Left cardiac atrium (tissue), 4 donors: ENCODE measurements at places on chromosomes 7 and 10. TPM values are rescaled to one million over a fixed set of nuclear protein-coding genes. Genes with fewer than 3 reads are reported as not detected.

GRCh38 chr7:88480896-88481295, 174.2 kb upstream of the STEAP4 start:
- DNase-seq: peak; percentile 24

DNA sequence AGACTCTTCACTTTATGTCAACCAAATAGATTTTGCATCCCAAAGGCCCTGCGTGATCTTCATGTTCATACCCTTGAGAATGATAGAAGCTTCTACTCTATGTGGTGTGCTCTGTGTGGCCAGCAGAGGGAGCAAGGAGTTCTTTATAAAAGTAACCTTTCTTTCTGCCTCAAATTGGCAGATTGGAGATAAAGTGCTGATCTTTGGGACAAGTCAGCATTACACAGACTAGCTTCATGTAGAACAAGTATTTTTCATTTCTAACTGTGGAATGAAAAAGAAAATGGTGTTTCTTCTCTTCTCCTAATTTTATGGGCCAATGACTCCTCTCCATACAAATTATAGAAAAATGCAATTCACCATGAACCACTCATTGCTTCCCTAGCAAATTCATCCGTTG, 1214.1 kb downstream of the SORCS1 start:
- DNase-seq: peak; percentile 54

DNA sequence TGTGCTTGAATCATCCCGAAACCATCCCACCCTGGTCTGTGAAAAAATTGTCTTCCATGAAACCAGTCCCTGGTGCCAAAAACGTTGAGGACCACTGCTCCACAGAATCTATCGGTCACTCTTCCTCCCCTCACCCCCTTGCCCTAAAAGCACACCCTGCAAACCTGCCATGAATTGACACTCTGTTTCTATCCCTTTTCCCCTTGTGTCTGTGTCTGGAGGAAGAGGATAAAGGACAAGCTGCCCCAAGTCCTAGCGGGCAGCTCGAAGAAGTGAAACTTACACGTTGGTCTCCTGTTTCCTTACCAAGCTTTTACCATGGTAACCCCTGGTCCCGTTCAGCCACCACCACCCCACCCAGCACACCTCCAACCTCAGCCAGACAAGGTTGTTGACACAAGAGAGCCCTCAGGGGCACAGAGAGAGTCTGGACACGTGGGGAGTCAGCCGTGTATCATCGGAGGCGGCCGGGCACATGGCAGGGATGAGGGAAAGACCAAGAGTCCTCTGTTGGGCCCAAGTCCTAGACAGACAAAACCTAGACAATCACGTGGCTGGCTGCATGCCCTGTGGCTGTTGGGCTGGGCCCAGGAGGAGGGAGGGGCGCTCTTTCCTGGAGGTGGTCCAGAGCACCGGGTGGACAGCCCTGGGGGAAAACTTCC, 784 bp upstream of the SERPINE1 start:
- peak; percentile 89 for DNase-seq

GRCh38 chr7:131900785-131901287, 344.4 kb upstream of the PODXL start:
- no peak for DNase-seq

GRCh38 chr7:45163692-45164052, 6.1 kb downstream of the RAMP3 start:
- no peak for DNase-seq

DNA sequence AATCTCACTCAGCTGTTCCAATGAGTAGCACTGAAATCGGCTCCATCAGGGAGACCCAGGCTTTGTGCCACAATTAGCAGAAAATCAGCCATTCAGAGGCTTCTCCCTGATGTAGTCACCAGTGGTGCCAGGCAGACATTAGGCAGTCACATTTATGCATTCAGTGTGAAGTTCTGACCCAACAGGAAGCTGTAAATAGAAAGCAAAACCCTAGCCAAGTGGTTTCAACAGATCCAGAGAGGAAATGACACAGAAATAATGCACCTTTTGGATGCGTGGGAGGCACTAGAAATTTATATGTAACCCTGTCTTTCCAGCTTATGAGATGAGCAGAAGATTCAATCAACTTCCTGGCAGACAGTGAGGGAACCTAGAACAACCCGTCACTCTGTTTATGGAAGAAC, 186.4 kb downstream of the PDE1C start:
- DNase-seq: no peak

DNA sequence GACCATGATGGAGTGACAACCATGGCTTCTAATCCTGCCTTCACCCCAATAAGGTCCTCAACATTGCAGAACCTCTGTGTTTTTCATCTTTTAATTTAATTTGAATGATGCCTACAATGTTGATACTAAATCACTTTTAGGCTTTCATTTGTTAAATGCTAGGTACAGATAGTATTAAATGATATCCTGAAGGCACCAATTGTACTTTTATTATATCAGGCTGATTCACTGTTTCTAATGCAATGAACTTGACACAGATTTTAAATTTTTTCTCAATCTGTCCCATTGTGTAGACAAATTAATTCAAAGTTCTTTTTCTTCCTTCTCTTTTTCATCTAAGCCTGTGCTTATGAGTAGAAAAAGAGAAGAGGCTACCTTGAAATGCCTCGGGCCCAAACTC, 5.2 kb downstream of the EPDR1 start:
- DNase-seq: no peak

GRCh38 chr10:88672041-88672440, 7.8 kb downstream of the LIPF start:
- DNase-seq: no peak

DNA sequence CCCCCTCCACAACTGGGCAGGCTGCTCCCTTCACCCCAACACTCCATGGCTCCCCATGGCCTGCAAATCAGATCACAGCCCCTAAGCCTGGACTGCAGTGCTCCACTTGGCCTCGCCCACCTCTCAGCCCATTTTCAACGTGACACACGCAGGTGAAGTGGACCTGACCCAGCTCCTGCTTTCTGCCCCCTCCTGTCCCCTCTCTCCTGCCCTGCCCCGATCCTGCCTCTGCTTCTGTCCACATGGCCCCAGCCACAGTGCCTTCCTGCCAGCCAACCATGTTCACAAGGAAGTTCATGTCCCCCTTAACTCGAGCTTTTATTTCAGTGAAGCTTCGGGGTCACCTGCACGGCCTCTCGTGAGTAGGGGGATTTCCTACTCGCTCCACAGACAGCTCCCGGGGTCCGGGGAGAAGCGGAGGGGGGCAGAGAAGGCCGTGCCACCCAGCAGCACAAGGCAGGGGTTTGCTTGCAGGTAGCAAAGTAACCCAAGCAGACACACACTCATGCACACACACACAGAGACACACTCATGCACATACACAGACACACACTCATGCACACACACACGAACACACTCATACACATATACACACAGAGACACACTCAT, 537.5 kb downstream of the DNAJB6 start:
- DNase-seq: no peak

DNA sequence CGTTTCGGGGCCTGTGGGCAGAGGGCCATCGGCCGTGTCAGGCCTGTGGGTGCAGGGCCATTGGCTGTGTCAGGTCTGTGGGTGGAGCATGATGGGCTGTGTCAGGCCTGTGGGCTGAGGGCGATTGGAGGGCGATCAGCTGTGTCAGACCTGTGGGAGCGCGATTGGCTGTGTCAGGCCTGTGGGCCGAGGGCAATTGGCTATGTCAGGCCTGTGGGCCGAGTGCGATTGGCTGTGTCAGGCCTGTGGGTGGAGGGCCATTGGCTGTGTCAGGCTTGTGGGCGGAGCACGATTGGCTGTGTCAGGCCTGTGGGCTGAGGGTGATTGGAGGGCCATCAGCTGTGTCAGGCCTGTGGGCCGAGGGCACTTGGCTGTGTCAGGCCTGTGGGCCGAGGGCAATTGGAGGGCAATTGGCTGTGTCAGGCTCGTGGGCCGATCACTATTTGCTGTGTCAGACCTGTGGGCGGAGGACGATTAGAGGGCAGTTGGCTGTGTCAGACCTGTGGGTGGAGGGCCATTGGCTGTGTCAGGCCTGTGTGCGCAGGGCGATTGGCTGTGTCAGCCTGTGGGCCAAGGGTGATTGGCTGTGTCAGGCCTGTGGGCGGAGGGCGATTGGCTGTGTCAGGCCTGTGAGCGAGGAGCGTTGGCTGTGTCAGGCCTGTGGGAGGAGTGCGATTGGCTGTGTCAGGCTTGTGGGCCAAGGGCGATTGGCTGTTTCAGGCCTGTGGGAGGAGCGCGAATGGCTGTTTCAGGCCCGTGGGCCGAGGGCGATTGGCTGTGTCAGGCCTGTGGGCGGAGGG, 54.1 kb downstream of the DYNC2I1 start:
- no peak for DNase-seq

- no peak for DNase-seq
These were observed 63.6 kb downstream of the ARID5B start for GRCh38 chr10:61964949-61965702.

GRCh38 chr7:11252705-11253272, 279.1 kb downstream of the PHF14 start:
- no peak for DNase-seq

DNA sequence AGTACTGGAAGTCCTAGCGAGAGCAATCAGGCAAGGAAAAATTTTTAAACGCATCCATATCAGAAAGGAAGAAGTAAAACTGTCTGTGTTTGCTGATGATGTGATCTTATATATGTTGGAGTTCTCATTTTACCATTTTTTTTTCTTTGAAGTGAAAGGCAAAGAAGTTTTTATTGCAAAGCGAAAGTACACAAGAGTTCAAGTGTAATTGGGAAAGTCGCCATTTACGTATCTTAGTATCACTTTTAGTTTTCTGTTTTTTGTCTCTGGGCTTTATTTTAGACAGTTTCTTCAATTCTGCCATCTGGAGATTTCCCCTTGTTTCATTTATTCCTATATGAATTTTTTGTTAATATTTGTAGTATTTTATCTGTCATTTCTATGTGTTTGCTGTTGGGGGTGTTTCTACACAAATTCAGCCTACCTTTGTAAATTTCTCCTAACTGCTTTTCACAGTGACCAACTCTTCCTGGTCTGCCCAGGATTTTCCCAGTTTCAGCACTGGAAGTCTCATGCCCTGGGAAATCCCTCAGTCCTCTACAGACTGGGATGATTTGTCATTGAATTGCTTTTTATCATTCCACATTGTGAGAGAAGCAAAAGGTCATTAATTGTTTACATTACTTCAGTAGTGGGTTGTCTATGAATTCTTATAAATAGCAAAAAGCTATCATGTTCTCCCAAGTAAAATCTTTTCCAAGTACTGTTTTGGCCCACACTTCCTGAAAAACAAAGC, 23.2 kb downstream of the BET1 start:
- no peak for DNase-seq

GRCh38 chr7:112869111-112869774, 79.0 kb upstream of the TMEM168 start:
- DNase-seq: no peak

DNA sequence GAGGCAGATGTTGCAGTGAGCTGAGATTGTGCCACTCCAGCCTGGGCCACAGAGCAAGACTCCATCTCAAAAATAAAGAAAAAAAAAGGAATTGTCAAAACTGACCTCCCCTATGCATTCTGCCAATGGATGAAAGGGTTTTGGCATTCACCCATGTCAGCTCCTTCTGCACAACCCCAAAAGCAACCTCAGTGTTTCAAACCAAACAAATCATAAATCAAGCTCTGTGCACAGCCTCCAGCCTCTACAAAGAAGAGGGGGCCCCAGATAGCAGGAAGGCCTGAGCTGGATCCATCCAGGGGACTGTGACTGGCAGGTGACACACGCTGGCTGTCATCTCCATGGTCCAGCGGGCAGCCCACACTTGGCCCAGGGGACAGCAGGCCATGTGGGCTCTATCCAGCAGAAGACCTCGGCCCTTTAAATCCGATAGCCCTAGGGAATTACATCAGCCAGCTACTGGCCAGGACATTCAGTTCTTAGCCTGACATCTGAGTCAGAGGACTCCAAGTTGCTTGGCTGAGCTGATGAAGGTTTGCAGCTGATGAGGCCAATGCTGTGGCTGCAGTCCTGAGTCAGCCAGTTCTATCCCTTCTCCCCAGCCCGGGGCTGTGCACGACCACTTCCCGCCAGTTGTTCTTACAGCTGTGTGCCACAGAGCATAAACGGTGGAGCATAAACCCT, 52.0 kb upstream of the FIGNL1 start:
- DNase-seq: peak; percentile 76

DNA sequence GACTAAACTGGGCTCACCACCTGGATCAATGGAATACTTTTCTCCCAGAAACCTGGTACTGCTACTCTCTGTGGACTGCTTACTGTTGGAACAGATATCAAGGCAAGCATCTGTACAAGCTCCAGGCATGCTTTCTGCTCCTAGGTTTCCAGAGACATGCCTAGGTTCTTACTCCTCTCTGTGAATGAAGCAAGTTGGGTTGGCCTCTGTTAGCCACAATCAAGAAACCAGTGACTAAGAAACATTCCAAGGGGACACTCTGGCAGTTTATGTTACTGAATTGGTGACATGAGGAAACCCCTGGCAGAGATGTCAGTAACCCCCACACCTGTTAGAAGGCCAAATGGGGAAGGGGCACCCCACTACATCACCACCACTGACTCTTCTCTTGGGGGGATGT, 121.9 kb downstream of the GFRA1 start:
- no peak for DNase-seq

- no peak for DNase-seq
These were observed 33.0 kb downstream of the GTF2I start for GRCh38 chr7:74690474-74690873.

DNA sequence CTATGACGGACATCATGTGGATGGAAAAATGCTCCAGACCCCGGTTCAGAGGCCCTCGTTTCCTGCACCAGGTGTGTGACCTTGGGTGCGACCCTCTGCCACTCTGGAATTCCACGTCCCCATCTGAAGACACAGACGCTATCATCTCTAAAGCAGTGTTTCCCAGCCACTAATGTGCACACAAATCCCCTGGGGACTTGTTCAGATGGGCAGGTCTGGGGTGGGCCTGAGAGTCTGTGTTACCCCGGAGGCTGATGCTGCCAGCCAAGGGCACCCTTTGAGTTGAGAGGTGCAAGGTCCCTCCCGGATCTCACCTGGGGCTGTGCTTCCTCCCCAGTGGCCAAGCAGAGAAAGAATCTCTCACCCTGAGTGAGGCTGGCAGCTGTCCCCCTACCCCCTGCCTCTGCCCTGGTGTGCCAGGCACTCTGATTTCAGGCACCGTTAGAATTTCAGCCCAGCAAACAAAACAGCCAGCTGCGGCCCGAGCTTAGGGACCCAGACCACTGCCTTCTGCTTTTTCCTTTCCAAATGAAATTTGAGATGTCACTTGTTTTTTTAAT, 90.0 kb downstream of the SLIT1 start:
- DNase-seq: no peak

GRCh38 chr10:122674781-122675180, 24.9 kb downstream of the C10orf120 start:
- peak; percentile 48 for DNase-seq

- DNase-seq: no peak
These were observed 51.6 kb downstream of the FAM204A start for GRCh38 chr10:118290471-118290995.

Gene MCMBP
- total RNA-seq: 38.0 TPM

Gene HOXA6
- total RNA-seq: not detected

Gene AOAH
- 2.7 TPM for total RNA-seq

Gene PCDH15
- total RNA-seq: 1.1 TPM

Gene SUGCT
- total RNA-seq: 4.4 TPM

Gene TRPV5
- not detected for total RNA-seq

Gene FAM131B
- 0.29 TPM for total RNA-seq

Gene DYDC2
- total RNA-seq: not detected

Gene CTAGE6
- total RNA-seq: 0.12 TPM

Gene RGR
- total RNA-seq: 0.82 TPM

Gene RAB19
- not detected for total RNA-seq
